ENCODE measurements at places on chromosomes 7 and 10.

- DNase-seq = no peak
These were observed 80.3 kb upstream of the FAM171A1 start for GRCh38 chr10:15451137-15452094.

GRCh38 chr10:78047314-78047891 is 13.7 kb downstream of the RPS24 start:
- peak; percentile 86 for DNase-seq

DNA sequence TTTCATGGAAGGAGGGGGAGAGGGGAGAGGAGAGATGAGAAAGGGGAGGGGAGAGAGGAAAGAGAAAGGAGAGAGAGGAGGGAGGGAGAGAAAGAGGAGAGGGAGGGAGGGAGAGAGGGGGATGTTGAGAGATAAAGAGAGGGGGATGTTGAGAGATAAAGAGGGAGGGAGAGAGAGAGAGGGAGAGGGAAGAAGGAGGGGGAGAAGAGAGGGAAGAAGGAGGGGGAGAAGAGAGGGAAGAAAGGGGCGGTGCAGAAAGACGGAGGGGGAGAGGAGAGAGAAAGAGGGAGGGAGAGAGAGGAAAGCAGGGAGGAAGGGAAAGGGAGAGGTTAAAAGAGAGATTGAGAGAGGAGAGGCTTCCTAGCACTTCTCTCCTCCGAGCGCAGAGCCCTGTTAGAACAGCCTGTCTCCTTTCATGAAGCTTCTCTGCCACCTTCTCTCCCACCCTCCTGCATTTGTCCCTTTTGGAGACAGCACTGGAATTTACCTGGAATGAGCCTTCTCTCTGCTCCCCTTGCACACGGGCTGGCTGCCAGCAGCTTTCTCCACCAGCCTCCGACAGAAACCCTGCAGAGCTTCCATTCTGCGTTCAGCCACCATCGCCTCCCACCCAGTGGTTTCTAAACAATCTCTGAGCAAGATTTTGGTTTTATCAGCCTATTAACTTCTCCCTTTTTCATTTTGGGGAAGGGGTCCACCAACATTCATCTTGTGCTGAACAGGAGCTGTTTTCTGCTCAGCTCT is 74.0 kb upstream of the CARD11 start:
- no peak for DNase-seq

- no peak for DNase-seq
These were observed 22.6 kb downstream of the NKX2-3 start for GRCh38 chr10:99555371-99555770.

DNA sequence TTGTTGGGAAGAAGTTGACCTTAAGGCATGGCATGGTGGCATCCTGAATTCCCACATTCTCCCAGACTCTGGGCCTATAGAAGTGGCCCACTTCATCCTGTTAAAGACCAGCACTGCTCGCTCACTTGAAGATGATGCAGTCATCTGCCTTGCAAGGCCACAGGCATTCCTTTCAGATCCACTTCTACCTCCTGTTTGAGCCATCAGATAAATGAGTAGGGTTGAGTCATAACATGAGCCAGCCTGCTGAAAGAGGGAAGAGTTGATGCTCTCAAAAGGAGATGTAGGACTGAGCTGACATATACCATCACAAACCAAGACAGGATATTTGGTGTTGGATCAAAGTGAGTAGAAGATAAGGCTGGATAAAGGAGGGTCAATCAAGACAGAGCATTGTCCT is 1.5 kb upstream of the EBLN1 start:
- no peak for DNase-seq

DNA sequence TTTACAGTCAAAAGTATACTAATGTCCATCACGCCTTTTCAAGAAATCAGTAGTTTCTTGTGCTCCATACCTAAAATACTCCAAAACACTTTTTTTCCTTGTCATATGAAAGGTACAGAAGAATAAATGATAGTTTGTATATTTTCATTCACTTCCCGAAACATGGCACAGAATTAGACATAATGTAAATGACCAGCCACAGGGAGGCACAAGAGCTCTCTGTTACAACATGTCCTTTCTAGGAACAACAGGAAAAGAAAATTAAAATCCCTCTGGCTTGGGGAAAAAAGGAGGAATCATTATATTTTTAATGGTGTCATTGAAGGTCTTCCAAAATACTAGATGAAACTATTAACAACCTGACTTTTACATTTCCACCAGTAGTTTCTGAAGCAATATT is 331.2 kb downstream of the ACTR3B start:
- DNase-seq = no peak

- no peak for DNase-seq
These were observed 197.7 kb upstream of the POT1 start for GRCh38 chr7:125127304-125127703.

GRCh38 chr10:81866753-81867152 is 8.2 kb upstream of the NRG3 start:
- peak; percentile 16 for DNase-seq

DNA sequence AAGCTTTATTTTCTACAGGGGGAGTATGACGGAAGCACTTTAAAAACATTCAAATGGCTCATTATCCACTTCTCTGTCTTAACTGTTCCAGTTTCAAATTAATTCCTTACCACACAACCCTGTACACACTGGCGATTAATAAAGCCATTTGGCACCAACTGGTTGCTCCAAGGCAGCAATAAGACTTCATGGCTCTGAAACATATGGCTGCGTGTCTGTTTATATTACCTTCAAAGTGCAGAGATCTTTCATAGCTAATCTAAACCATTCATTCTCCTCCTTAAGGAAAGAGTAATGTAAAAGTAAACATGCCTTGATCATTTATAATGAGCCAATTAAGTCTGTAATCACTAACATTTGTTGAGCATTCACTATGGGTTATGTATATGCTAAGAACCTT is 325.7 kb downstream of the PARD3 start:
- DNase-seq = no peak

DNA sequence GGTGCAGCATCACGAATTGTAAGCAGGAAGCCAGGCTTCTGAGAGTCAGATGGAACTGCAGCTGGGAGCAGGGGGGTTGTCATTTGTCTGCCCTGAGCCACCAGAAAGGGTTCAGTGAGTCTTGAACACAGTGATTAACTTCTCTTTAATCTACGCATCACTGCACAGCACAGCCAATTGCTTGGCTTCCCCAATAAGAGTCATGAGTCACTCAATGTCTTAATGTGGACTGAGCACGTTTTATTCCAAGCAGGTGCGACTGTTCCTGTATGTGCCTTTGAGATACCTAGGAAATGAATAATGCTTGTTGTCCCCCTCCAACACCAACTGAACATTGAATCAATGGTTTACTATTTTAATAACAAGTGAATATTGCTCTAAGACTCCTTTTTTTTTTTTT is 26.0 kb upstream of the PLEKHA1 start:
- peak; percentile 7 for DNase-seq

GRCh38 chr7:8263048-8263447 is 1.1 kb upstream of the ICA1 start:
- no peak for DNase-seq

DNA sequence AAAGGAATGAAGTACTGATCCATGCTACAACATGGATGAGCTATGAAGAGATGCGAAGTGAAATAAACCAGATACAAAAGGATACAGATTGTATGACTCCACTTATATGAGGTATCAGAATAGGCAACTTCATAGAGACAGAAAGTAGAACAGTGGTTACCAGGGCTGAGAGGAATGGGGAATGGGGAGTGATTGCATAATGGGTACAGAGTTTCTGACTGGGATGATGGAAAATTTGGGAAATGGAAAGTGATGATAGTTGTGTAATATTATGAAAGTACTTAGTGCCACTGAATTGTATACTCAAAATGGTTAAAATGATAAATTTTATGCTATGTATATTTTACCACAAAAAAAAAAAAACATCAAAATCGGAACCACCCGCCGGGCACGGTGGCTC is 3.9 kb downstream of the ATXN7L1 start:
- no peak for DNase-seq

DNA sequence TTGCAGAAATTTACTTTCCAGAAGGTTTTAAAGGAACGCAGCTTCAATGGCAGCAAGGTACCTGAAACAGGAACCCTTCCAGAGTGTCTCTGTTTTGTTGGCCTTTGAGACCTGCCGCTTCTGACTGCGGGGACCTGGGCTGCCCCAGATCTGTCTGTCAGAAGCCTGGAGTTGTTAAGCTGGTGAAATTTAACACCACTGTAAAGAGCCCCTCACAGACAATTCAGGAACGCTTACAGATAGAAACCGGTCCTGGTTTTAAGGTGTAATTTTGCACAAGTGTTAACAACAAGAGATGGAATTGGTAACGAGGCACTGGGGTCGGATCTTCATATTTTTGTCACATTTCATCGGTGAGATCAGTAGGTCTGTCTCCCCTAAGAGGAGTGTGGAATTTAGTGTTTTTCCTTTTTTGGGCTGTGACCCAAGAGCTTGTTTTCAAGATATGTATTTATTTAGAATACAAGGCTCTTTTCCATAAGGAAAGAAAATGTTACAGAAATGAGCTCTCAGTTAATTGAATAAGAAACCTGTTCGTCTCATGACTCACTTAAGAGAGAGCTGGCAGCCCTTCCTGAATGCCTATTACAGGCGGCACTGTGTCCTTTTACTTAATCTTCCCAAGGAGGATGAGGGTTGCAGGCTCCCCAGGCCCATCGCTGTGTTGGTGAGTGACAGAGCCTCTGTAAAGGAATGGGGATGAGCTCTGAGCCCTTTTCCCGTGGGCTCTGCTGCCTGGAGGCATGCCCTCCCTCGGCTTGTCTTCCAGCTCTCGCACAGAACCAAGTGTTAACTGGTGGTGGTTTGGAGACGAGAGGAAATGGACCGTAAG is 168.7 kb downstream of the CUX1 start:
- no peak for DNase-seq

- DNase-seq = no peak
These were observed 37.8 kb downstream of the HIPK2 start for GRCh38 chr7:139739863-139740597.

DNA sequence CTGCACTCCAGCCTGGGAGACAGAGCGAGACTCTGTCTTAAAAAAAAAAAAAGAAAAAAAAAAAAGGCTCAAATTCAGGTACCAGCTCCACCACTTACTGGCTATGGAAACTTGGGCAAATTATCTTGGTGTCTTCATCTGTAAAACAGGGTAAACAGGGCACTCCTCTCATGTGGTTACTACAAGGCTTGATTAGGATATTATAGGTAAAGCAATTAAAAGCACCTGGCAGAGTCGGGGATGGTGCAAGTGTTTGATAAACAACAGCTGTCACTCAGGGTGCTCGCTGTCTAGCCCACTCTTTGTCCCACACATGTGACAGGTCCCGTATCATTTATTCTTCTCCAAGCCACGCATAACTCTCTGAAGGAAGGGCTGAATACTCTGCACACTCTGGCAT is 96.9 kb downstream of the SORBS1 start:
- DNase-seq = no peak

- no peak for DNase-seq
These were observed 153.5 kb upstream of the ITGB1 start for GRCh38 chr10:33111488-33112051.

DNA sequence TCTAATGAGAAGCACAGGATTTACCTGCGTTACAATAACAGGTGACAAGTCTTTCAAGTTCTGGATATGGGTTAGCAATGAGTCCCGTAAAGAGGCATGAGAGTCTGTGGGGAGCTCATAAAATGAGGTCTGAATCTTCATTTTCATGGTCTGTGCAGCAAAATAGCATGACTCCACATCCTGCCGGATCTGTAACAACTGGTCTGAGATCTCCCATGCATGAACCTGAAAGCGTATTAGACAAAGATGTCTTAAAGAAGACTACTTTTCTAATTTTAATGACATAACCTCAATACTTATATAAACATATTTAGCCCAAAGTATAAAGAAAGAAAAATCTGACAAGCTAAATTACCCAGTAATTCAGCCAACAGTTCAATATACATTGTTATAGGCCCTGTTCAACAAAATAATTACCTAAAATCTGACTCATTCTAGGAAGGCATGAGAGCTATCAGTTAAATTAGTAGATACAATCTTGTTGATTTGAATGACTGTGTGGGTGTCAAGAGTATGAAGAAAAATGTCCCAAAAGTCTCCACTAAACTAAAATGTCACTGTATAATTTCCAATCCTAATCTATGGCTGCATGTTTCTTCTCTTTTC is 36.9 kb downstream of the TNPO3 start:
- DNase-seq = peak; percentile 85

DNA sequence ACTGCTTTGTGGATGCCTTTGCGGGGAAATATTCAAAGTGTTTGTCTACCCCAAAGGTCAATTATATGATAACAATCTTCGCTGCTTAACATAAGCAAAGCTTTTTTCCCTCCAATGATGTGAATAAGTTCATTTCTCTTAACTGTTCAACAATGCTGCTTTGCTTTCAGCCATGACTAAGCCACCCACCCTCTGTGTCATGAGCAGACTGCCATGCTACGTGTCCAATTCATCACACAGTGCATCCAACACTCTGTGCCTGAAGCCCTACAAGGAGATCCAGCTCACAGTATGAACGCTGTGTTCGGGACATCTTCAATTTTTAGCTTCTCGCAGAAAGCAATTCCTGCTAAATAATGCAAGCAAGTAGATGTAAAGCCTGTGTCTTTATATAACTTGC is 5.7 kb upstream of the TAS2R40 start:
- no peak for DNase-seq

DNA sequence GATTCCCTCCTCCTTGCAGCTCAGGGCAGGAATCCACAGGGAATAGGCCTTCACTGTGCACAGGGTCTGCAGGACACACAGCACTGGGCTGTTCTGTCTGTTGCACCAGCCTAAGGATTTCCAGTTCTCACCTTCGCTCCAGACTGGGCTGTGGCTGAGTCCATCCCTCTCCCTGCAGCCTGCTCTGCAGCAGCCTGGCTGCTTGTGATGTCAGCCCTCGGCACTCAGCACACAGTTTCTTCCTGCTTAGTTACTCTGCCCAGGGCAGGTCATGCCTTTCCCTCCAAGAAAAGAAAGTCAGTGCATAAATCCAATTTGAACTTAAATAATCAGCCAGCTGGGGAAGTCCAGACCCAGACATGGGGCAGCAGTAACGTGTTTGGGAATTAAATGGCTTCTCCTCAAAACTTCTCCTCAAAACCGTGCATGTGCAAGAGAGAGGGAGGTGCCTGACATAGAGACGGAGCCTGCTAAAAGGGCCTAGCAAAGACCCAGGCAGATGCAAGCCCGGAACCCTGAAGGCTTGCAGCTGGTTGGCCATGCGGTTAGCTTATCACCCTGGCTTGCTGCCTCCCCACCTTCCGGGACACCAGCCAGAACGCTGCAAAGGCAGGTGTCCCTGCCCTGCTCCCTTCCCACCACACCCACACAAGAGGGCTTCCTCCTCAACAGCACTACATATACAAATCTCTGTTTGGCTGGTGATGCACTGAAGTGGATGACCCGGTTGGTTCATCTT is 10.9 kb upstream of the GDF2 start:
- DNase-seq = no peak

DNA sequence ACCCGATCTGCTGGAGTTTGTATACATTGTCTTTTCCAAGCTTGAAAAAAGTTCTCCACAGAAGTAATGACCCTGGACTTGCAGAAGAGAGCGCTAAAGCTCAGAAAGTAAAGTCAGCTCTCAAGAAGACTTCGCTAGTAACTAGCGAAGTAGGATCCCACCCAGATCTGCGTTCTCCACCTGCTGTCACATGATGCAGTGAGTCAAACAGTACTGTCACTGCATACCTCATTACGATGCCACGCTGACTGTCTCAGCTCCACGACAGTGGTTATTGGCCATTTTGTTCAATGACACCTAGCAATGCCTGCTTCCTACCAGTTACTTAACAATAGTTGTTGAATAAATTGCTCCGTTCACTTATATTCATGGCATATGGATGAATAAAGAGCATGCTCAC is 29.7 kb upstream of the SEC61G start:
- peak; percentile 65 for DNase-seq

GRCh38 chr7:135257790-135258189 is 24.2 kb downstream of the STRA8 start:
- DNase-seq = no peak

- DNase-seq = no peak
These were observed 146.9 kb upstream of the ANK3 start for GRCh38 chr10:60536529-60537114.

- no peak for DNase-seq
These were observed 212.1 kb upstream of the PRSS58 start for GRCh38 chr7:142469696-142470543.
